ENCODE measurements at places on chromosomes 3 and 15.

DNA sequence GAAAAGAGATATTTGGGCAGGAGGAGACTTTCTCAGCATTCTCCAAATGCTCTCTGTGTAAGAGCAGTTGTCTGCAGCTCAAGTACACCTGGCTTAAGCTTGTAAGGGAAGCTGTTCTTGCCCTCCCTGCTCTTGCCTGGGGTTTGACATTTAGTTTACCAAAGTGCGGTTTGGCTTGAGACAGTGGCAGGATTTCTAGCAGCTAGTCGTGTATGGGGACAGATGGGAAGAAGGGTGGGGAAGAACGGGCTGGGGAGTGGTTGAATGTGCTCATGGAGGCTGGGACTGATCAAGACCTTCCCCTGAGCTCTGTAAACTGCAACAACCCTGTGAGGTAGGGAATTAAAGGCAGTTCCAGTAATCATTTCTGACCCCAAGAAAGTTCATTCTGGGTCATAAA is 39.8 kb downstream of the SQOR start:
- DNase-seq = no peak

- DNase-seq = no peak
These were observed 391.4 kb upstream of the FRG2C start for GRCh38 chr3:75272691-75273090.

DNA sequence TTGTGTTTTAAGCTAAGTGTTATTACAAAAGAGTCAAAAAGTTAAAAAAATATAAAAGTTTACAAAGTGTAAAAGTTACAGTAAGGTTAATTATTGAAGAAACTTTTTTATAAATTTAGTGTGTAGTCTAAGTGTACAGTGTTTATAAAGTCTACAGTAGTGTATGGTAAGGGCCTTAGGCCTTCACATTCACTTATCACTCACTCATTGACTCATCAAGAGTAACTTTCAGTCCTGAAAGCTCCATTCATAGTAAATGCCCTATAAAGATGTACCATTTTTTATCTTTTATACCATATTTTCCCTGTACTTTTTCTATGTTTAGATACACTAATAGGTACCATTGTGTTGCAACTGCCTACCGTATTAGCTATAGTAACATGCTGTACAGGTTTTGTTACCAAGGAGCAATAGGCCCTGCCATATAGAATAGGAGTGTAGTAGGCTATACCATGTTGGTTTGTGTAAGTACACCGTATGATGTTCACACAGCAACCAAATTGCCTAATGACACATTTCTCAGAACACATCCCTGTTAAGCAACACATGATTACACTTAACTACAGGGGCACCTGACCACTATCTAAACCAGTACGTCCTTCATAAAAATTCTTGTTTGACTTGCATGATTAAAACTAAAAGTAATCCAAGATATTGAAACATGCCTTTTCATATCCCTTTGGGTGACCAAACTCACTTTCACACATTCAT is 17.2 kb downstream of the RAD18 start:
- DNase-seq = no peak

DNA sequence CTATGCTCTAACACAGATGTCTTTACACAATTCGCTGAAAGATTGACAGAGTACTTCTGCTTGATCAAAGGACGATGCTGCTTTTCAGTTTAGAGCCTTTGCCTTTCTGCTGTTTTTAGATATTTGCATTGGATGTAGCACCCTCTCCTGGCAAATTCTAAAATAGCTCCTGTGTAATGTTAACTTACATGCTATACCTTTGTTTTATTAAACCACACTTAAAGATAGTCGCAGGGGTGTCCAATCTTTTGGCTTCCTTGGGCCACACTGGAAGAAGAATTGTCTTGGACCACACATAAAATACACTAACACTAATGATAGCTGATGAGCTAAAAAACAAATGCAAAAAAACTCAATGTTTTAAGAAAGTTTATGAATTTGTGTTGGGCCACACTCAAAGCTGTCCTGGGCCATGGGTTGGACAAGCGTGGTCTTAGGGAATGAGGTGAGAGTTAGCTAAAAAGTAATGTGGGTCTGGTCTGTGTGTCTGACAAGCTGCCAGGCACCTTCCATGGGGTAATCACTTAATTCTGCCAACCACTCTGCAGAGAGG is 62.9 kb downstream of the ATG7 start:
- DNase-seq = peak; percentile 16

- DNase-seq = no peak
These were observed 48.5 kb downstream of the ABTB1 start for GRCh38 chr3:127720985-127721935.

GRCh38 chr15:39741258-39741657 is 41.4 kb downstream of the FSIP1 start:
- no peak for DNase-seq

GRCh38 chr3:110814170-110815007 is 257.2 kb upstream of the NECTIN3 start:
- DNase-seq = no peak

DNA sequence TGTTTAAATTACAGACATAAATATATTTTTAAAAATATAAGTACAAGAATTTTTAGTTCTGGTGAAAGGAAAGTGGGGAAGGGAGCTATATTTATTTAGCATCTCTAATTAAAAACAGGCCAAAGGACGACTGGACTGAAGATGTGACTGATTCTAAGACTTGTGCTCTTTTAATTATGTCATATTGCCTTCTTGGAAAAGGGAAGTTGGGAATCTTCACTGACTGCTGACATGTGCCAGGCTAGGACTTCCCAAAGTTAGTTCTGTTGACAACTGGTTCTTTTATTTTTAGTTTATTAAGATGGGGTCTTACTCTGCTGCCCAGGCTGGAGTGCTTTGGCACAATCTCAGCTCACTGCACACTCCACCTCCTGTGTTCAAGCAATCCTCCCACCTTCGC is 13.5 kb downstream of the CNOT10 start:
- DNase-seq = no peak

GRCh38 chr3:40877631-40878463 is 321.5 kb upstream of the CTNNB1 start:
- no peak for DNase-seq

GRCh38 chr3:47385007-47385406 is 4.2 kb downstream of the PTPN23 start:
- DNase-seq = no peak

DNA sequence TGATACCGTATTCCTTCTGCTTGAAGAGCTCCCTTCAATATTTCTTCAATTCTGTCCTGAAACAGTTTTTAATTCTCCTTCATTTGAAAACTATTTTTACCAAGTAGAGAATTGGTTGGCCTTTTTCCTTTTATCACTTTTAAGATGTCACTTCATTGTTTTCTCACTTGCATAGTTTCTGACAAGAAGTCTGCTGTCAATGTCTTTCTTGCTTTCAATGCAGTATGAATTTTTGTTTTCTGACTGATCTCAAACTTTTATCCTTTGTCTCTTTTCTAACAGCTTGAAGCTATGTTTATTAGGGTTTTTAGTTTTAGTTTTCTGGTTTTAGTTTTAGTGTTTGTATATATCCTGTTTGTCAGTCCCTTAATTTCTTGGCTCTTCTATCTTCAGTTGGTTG is 364.8 kb upstream of the TPRG1 start:
- DNase-seq = no peak

- no peak for DNase-seq
These were observed 281.7 kb downstream of the ROBO2 start for GRCh38 chr3:77321646-77322045.

DNA sequence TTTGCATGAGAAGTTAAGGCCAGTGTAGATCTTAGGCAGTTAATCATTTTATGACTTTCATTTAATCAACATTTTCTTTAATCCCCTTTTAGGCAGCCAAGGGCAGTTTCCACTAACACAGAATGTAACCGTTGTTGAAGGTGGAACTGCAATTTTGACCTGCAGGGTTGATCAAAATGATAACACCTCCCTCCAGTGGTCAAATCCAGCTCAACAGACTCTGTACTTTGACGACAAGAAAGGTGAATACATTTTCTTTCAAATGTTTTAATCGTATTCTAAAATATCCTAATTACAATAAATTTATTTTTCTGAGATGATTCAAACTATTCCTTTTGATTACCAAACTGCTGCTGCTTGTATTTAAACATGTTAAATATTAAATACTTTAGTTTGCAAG is 843.2 kb downstream of the CADM2 start:
- no peak for DNase-seq

DNA sequence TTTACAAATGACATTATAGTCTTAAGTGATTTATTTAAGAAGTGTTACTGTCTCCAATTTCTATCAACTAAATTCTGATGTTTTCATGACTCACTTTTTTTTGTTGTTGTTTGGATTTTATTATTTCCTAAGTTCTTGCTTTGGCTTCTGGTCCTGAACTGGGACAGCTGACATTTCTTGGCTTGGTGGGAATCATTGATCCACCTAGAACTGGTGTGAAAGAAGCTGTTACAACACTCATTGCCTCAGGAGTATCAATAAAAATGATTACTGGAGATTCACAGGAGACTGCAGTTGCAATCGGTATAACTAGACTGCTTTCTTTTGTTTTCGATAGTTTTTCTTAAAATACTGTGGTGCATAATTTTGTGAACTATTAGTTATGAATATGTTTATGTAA is 47.5 kb downstream of the ASTE1 start:
- no peak for DNase-seq

DNA sequence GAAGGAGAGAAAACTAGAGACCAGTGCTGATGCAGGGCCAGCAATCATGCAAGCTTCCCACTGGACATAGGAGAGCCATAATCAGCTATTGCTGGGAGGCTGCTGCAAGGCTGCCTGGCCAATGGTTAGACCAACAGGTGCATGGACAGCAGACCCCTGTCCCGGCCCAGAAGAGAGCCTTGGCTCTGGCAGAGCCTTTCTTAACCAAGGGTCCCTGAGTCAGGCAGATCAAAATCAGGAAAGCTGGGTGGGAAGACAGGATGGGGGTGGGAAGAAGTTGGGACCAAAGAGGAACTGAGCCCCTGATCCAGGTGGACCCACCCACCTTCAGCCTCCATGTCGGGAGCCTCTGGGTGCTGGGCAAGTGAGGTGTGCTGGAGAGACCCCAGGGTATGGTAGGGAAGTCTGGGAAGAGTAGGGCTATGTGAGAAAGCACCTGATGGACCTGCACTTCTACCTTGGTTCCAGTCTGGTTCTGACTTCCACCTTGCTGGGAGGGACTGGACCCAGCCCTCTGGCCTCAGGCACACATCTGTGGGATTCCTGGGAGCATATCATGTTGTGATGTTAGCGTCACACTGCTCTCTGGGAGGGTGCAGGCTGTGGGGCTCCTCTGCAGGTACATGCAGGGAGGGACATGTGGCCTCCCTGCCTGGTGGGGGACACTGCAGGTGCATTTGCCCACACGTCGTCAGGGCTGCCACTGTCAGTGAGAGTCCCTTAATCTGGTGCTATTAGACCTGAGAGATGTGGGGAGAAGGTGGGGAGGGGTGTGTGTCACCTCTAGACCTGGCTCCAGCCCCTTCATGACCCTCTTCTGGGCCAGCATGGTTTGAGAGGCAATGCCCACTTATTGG is 24.7 kb downstream of the KY start:
- DNase-seq = no peak

- DNase-seq = no peak
These were observed 96.2 kb upstream of the TRPM1 start for GRCh38 chr15:31197497-31198414.

GRCh38 chr3:131602011-131602779 is 99.4 kb upstream of the MRPL3 start:
- DNase-seq = no peak

DNA sequence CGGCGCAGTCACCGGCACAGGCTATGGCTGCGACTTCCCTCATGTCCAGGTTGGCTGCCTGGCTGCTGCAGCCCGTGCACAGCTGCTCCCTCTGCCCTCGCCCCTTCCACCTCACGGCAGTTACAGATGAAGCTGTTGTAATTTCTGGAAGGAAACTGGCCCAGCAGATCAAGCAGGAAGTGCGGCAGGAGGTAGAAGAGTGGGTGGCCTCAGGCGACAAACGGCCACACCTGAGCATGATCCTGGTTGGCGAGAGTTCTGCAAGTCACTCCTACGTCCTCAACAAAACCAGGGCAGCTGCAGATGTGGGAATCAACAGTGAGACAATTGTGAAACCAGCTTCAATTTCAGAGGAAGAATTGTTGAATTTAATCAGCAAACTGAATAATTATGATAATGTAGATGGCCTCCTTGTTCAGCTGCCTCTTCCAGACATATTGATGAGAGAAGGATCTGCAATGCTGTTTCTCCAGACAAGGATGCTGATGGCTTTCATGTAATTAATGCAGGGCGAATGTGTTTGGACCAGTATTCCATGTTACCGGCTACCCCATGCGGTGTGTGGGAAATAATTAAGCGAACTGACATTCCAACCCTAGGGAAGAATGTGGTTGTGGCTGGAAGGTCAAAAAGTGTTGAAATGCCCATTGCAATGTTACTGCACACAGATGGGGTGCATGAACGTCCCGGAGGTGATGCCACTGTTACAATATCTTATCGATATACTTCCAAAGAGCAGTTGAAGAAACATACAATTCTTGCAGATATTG is 13.2 kb upstream of the GNB4 start:
- no peak for DNase-seq

DNA sequence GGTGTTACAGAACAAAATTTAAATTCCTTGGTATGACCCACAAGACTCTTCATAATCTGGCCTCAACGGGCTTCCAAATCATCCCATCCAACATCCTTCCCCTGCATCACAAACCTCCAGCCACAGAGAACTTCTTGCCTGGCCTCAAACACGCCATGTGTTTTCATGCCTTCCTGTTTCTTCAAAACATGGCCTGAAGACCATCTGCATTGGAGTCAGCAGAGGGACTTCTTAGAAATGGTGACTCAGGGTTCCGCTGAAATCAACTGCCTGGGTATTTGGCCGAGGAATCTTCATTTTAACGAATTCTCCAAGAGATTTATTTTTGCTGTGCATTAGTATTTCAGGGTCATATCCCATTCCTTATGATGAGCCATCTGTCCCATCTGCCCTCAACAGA is 138.1 kb upstream of the RAP2B start:
- no peak for DNase-seq

DNA sequence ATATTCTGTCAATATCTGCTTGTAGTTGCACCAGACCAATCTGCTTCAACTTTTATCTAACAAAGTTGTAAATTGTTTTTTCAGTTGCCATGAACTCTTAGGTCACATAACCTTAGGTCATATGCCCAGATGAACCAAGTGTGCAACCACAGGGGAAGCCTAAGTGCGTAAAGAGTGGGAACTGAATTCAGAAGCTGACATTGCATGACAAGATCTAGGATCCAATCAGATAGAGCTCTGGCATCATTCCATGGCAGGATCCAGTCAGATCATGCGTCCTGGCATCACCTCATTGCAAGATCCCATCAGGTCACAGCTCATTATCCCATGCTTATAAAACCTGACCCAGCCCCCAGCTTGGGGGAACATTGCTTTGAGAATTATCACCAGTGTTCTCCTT is 18.9 kb upstream of the IFT57 start:
- DNase-seq = no peak

DNA sequence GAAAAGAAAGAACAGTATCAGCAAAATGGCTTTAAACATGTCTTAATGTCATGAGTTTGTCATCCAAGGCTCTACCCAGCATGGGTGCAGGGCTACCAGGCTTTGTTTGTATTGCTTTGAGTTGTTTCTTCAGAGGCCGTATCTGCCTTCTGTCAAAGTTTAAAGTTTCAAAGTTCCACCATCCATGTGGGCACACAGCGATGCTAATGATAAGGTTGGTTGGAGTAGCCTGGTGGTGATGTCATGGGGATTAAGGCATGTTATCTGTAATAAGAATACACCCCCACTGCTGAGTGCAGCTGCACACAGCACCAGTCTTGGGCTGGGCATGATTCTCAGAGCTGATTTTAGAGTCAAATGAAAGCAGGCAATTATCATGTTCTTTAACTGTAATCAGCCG is 72.0 kb upstream of the LRTM1 start:
- DNase-seq = peak; percentile 91

GRCh38 chr15:68192117-68192516 is 13.0 kb downstream of the CALML4 start:
- DNase-seq = no peak
